ENCODE measurements at places on chromosomes 3 and 15. TPM values are rescaled to one million over a fixed set of nuclear protein-coding genes. Genes with fewer than 3 reads are reported as not detected.

The TTC21A gene
- total RNA-seq, result 18.8 TPM

The P2RY12 gene
- 6.2 TPM for total RNA-seq

The LDHAL6B gene
- total RNA-seq, result not detected

The FOXP1 gene
- 138 TPM for total RNA-seq

The SLC41A3 gene
- total RNA-seq, result 36.2 TPM

The CHRFAM7A gene
- total RNA-seq, result 9.6 TPM

The PLA2G4E gene
- 1.1 TPM for total RNA-seq

The ADGRG7 gene
- total RNA-seq, result not detected

The RNU5B-1 gene
- total RNA-seq, result 47.6 TPM

The BOC gene
- total RNA-seq, result 10.1 TPM

The TTLL13 gene
- total RNA-seq, result not detected

The FRMD5 gene
- 0.12 TPM for total RNA-seq

The TRIM42 gene
- not detected for total RNA-seq

The CAPN3 gene
- total RNA-seq, result 47.2 TPM

GRCh38 chr15:24862726-24863521 lies 91.9 kb upstream of the SNRPN start:
- no peak for DNase-seq

- DNase-seq, result no peak
Observed at GRCh38 chr3:15978801-15979200, 181.0 kb upstream of the ANKRD28 start.

DNA sequence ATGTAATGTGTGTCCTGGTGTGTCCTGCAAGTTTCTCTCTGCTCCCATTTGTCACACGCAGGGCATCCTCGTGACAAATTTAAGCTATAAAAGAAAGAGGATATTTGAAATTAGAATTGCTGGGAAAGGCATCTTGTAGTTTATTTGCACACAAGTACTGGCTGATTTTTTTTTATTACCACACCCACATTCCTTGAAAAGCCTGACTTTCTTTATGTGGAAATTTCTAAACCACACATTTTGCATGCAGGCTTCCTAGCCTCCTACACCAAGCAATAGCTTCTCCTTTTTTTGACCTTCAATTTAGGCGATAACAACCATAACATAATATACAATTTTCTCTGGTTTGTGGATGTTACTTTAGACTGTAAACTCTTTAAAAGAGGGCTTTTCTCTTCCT lies 126.1 kb downstream of the SERPINI1 start:
- no peak for DNase-seq

DNA sequence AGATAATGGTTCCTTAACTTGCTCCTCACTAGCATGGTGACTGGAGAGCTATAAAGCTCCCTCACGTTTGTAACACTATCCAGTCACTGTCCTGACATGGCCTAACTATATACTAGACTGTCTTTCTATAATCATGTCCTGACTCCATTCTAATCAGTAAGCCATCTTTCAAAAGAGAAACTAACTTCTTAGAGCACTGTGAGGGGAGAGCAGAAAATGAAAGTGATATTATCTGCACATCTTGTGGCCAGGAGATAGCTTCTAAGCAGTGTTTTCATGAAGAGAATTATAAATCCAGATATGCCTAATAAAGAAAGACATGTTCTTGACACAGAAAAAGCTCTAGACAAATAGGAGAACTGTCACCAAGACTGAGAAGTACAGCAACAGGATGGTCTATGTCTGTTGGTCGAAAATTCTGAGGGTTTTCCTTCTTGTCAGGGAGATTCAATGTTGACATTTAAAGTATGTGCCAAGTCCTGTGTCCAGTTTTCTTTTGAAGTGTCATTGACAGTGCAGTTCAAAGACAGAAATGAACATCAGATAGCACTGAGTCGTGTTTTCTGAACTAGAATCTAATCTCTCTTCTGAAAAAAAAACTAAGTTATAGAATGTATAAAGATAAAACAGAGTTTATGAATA lies 230.6 kb upstream of the PEX5L start:
- no peak for DNase-seq

- DNase-seq, result no peak
Observed at GRCh38 chr3:148219999-148220398, 477.7 kb upstream of the AGTR1 start.

GRCh38 chr3:69203631-69204314 lies 81.4 kb upstream of the LMOD3 start:
- DNase-seq, result no peak

GRCh38 chr3:24520976-24521419 lies 26.3 kb upstream of the THRB start:
- DNase-seq, result no peak

DNA sequence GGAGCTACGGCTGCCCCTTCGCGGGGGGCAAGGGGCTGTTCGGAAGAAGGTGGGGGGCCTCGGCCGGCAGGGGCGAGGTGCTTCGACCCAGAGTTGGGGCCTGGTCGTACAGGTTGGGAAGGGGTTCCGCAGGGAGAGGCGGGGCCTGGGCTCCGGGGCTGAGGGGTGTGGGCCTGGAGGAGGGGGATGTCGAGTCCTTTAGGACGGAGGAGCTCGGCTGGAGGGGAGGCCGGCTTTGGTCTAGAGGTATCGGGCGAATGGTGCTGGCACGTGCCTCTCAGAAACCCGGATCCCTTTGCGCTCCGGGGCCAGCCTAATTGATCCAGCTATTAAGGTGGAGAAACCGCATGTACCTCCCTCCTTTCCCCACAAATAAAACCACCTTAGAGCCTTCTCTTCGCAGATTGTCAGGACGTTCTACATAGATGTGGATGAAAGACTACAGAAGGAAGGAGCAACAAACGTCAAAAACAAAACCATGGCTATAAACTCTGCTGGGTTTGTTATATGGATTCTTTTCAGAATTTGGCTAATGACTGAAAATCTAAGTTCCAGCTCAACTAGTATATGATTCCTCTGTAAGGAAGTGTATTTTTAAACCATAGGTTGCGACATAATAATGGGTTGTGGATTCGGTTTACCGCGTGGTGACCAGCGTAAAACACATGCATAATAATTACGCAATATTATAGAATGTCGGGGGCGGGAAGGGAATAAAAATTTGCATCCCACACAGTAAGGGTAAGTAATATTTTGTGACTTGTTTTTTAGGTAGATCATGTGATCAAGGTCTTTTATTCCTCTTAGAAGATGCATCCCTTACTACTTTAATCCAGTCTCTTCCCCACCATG lies 644 bp upstream of the NGLY1 start:
- DNase-seq, result peak; percentile 70

- no peak for DNase-seq
Observed at GRCh38 chr3:109109574-109109973, 8.4 kb downstream of the MORC1 start.

GRCh38 chr15:98150084-98150483 lies 189.6 kb downstream of the ARRDC4 start:
- no peak for DNase-seq

DNA sequence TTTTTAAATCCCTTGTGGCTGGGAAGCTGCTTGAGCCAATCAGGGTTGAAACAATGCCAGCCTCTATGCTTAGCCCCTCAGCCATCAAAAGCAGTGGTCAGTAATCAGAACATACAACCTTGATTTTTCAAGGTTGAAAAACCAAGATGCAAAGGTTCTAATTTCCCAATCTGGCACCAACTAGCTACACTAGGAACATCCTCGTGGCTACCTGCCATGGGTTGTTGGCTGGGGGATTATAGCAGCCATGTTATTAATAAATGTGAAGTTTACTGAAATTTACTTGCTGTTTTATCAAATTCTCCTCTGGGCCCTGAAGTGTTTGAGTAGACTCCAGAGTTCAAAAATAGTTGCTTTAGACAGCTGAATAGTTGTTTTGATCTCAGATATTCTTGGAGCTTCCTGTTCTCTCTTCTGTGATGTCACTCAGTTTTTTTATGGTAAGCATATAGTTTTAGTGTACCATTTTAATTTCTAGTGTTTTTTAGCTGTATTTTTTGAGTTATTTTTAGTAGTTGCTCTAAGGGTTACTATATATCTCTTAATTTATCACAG lies 31.9 kb downstream of the PCCB start:
- no peak for DNase-seq

- no peak for DNase-seq
Observed at GRCh38 chr3:169984292-169984691, 17.7 kb downstream of the SEC62 start.

DNA sequence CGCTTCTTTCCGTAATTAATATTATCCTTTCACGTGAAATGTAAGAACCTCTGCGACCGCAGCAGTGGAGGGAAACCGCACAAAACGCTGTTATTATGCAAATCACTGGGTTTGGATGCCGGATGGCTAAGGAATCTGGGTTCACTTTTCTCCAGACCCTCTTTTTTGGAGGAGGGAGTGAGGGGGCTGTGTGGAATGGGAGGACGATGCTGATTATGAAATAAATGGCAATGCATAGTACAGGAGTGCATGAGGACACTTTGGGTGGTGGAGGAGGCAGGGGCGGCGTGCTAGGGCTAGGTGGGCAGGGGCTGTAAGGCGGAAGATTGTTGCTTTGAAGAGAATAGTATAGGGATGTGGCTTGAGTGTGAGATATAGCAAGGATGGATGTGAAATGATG lies 1.8 kb downstream of the CADM2 start:
- DNase-seq, result no peak

GRCh38 chr3:48607519-48607918 lies 1.9 kb downstream of the UQCRC1 start:
- no peak for DNase-seq

GRCh38 chr15:57213862-57214261 lies 162.4 kb upstream of the CGNL1 start:
- no peak for DNase-seq

DNA sequence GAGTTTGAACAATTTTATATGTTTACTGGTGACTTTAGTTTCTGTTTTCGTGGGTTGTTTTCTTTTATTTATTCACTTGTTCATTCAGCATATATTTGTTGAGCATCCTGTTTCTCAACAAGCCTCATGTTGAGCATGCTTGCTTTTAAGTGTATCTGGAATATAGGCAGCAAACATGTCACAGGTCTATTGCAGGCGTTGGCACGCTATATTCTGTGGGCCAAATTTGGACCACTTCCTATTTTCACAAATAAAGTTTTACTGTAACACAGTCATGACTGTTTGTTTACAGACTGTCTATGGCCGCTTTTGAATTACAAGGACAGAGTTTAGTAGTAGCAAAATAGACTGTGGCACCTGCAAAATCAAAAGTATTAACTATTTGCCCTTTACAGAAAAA lies 89.6 kb downstream of the THRB start:
- no peak for DNase-seq

GRCh38 chr15:89766357-89767311 lies 9.5 kb upstream of the MESP2 start:
- no peak for DNase-seq

- DNase-seq, result peak; percentile 57
Observed at GRCh38 chr3:52053307-52054304, 2.8 kb downstream of the DUSP7 start.

DNA sequence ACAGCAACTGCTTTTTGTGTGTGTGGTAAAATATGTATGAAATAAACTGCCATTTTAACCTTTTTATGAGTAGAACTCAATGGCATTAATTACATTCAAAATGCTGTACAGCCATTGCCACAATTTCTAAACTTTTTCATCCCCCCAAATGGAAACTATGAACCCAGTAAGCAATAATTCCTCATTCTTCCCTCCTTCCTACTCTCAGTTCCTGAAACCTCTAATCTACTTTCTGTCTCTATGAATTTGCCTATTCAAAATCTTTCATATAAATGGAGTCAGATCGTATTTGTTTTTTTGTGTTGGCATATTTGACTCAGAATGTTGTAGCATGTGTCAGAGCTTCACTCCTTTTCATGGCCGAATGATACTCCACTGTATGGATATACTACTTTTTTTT lies 5.3 kb upstream of the BLM start:
- no peak for DNase-seq

GRCh38 chr15:73691396-73691795 lies 7.2 kb downstream of the CD276 start:
- peak; percentile 60 for DNase-seq

- DNase-seq, result no peak
Observed at GRCh38 chr15:60620708-60621107, 141.8 kb upstream of the ICE2 start.

- DNase-seq, result no peak
Observed at GRCh38 chr15:66730168-66731021, 28.4 kb downstream of the SMAD6 start.

DNA sequence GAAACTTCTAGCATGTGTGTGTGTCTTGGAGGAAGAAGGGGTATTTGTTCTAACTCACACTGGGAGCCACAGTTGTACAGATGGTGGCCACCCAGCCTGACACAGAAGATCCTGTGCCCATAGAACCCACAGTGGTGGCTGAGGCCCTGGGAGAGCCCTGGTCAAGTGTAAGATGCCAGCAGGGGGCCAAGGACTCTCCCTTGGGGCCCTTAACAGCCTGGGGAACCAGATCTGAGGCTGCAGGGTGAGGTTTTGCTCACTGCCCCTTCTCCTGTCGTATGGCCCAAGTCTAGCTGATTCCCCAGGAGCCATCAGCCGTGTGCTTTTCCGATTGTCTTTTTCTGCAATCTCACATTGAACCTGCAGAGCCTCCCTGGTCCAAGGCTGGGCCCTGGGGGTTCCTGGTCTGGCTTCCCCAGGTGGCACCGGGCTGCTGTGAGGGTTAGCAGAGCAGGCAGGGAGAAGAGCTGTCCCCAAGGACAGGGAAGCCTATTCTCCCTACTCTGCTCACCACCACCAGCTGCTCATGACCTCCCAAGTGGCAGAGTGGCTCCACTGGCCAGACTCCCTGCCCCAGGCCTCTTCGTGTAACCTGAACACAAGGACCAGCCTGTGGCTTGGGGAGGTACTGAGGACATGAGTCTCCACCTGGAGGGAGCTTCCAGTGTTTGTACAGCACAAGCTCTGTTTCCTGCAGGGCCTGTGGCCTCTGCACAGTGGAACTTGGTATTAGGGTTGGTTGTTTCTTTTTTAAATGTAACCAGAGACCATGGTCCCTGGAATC lies 51.9 kb downstream of the CA12 start:
- no peak for DNase-seq

DNA sequence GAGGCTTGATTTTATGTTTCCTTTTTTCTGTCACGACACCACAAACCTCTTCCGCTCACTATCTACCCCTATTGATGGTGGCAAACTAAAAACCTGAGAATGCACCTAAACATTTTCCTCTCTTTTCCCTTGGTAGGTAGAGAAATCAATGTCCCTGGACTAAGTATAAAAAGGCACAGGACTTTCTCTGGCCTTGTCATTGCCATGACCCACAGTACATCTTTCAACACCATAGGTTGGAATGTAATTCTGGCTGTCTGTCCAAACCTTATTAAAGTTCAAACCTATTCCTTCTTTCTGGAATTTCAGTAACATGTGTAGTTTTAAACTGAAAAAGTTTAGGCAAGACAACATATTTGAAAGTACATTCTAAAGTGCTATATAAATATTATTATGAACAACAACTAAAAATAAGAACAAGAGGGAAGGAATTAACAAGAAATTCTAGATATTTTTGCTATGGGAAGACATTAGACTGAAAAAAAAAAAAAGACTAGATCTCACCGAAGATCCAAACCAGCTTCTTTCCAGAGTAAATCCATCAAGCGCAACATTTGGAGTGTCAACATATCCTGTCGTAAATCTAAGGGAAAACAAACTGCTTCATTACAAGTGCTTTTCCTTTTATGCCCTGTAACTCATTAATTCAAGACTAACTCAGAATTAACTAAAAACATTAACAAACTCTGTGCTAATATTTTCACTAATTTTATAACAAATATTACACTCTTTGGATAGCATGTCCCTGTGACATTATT lies 73.1 kb downstream of the FAIM start:
- DNase-seq, result no peak

Data from lower lobe of right lung (tissue), 2 donors.